Stimulated activated CD4-positive, alpha-beta T cell treated with anti-CD3 and anti-CD28 coated beads, Interleukin-15, amount 100 ng/mL, for 1 hour (primary cell): ENCODE measurements at places on chromosomes 1 and 21.

DNA sequence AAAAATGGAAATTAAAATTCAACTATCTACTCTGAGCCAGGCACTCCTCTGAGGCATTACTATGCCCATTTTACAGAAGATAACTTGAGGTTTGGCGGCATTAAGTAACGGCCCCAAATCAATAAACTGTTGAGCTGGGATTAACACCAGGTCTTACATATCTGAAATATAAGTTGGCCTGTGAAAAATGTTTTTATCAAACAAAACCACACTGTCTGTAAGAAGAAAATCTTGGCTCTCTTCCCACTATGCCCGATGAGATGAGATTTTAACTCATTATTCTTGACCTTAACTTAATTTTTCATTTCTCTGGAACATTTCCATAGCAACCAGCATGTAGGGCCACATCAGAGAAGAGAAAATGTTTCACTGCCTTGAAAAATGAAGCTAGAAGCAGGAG, 21.8 kb downstream of the RC3H1 start:
- DNase-seq = no peak

GRCh38 chr1:230123280-230124185, 56.5 kb downstream of the GALNT2 start:
- no peak for DNase-seq

- no peak for DNase-seq
Observed at GRCh38 chr1:8512504-8512903, 194.6 kb downstream of the SLC45A1 start.

GRCh38 chr1:94004924-94005323, 95.7 kb upstream of the GCLM start:
- DNase-seq = no peak

DNA sequence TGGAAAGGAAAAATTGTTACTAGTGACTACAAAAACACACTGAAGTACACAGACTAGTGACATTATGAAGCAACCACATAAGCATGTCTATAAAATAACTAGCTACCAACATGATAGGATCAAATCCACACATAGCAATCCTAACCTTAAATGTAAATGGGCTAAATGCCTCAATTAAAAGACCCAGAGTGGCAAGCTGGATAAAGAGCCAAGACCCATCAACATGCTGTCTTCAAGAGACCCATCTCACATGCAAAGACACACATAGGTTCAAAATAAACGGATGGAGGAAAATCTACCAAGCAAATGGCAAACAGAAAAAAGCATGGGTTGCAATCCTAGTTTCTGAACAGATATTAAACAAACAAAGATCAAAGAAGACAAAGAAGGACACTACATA, 49.4 kb upstream of the LRRC8B start:
- no peak for DNase-seq

GRCh38 chr1:118323246-118323645, 138.2 kb upstream of the SPAG17 start:
- DNase-seq = no peak

DNA sequence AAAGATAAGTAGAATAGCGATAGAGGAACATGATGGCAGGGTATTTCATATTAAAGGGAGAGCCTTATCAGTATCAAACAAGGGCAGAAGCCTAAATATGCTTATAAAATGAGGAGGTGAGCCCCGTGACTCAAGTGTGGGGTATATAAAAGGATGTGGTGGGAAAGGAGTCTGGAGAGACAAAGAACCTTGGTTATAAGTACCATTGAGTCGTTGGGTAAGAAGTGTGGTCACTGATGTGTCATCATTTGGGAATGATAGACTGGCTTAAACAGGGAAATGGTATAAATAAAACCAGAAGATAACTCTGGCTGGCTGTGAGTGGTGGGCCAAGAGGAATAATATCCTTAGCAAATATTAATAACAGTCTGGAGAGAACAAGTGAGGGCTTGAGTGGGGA, 10.9 kb upstream of the CD5L start:
- no peak for DNase-seq

DNA sequence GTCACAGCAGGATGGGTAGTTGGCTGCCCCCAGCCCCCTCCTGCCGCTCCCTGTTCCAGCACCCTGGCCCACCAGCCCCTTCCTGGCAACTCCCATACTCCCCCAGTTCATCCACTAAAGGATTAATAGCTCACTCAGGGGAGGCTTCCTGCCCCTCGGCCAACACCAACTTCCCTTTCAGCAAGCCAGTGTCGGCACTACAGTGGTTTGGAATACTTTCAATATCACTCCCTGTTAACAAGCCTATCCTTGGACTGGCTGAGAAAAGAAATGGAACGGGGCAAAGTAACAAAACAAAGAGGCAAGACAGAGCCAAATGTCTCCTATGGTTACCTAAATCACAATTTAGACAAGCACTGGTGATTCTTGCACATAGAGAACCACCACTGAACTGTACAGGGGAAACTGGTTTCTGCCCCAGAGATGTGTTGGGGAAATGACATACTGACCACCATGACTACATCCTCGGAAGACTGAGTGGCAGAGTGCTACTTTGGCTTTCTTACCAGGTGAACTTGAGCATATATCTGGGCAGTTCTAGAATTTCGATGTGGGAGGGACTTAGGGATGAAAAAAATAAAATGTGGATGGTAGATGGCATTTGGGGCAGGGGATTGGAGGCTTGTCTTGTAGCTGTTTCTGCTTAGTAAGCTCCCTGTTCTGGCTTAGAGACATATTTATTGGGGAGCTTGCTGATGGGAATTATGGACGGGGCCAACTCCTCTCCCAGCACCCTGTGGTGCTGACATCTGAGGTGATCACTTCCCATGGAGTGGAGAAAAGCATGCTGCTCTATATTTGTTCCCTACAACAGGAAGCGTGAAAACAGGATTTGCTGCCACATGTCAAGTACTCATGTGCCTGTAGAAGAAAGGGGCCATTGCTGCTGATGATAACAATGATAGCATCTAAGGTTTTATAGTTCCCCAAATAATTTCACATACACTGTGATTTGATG, 7.1 kb upstream of the CAPN2 start:
- no peak for DNase-seq

GRCh38 chr1:111768023-111768422, 12.3 kb downstream of the DDX20 start:
- no peak for DNase-seq

DNA sequence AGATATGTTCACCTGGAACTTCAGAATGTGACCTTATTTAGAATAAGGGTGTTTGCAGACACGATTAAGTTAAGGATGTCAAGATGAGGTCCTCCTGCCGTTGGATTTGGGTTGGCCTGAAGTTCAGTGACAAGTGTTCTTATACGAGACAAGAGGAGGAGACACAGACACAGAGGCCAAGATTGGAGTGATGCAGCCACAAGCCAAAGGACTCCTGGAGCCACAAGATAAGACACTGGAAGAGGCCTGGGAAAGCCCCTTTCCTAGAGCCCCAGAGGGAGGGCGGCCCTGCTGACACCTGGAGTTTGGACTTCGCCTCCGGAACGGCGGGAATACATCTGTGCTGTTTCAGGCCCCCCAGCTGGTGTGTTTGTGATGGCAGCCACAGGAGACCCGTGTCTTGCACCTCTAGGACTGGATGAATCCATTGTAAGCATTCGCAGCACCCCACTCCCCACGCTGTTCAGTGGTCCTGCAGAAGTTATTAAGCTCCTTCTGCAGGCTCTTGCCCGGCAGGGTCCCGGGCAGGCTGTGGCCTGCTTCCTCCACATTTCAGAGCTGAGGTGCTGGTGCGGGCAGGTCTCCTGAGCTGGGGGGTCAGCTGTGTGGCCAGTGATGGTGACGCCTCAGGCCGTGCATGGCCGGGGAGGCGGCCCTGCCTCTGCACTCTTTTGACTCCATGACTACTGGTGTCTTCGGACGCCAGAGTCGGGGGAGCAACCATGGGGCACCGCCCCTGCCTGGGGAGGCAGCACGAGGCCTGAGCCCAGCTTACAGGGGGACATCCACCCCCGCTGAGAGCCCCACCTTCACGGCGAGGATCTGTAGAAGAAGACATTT, 34.6 kb downstream of the UMODL1 start:
- DNase-seq = no peak

GRCh38 chr1:15275921-15276683, 29.1 kb downstream of the FHAD1 start:
- DNase-seq = no peak

- no peak for DNase-seq
Observed at GRCh38 chr21:25845729-25846256, 111.0 kb downstream of the GABPA start.

DNA sequence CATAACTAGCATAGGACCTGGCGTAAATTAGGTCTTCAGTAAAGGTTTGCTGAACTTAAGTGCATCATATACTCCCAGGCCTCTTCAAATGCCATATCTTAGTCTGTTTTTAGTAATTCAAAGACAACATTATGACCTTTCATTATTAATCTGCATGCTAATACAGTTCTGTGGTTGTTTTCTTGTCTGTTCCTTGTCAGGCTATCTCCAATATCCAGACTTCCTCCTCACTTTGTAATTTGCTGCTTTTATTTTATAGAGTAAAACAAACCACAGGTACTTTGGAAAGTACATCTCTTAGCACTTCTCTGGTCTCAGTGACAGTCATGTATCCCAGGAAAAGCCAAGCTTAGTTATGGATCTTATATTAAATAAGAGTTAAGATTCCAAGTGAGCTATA, 65.1 kb upstream of the BMP8A start:
- no peak for DNase-seq

DNA sequence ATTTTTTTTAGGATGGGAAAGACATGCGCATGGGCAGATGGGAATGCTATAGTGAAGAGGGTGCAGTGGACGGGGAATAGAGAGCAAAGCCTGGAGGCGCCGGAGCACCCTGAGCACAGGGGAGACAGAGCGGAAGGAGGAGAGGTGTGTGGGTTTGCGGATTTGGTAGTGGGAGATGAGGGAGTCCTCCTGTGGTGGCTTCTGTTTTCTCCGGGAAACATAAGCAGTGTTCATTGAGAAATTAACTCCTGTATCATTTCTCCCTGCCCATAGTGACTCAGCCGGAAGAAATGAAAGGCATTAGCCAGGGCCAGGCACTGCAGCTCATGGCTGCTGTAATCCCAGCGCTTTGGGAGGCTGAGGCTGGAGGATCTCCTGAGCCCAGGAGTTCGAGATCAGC, 4.7 kb upstream of the PTPRF start:
- no peak for DNase-seq

GRCh38 chr1:40711465-40712404, 20.2 kb downstream of the NFYC start:
- DNase-seq = no peak

GRCh38 chr1:213416461-213417224, 365.6 kb downstream of the RPS6KC1 start:
- DNase-seq = no peak

GRCh38 chr1:6788946-6789345, 3.7 kb downstream of the CAMTA1 start:
- DNase-seq = no peak

DNA sequence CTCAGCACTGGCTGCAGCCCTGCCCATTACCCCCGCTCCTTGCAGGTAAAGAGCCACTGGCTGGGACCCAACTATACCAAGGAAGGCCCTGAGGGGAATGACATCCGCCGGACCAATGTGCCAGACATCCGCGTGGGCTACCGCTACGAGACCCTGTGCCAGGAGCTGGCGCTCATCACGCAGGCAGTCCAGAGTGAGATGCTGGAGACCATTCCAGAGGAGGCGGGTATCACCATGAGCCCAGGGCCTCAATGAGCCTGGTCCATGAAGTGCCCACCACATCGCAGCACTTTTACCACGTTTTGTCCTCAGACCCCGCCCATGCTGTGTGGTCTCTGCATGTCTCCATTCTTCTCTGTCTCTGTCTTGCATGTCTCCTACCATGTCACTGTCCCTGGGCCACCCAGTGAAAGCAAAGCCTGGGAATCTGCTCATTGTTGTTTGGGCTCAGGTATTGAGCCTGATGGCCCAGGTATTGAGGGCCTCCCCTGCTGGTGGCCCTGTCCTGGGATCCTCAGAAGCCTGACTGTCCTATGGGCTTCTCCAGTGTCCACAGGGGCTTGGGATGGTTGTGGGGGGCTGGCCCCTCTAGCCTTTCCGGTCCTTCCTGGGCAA, 11.4 kb downstream of the AMPD2 start:
- no peak for DNase-seq

DNA sequence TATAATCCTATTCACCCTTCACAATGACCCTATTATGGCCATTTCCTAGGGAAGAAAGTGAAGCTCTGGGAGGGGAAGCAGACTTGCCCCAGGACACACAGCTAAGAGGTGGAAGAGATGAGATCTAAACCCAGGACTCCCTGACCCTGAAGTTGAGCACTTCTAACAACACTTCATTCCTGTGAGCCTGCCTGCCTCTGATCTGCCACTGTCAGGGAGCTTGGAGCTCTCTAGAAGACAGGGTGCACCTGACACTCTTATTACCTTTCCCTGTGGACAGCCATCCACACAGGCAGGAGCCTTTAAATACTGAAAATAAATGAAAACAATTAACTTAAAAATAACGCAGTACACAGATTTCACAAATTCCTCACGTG, 599 bp downstream of the MKNK1 start:
- no peak for DNase-seq

- DNase-seq = no peak
Observed at GRCh38 chr1:223041481-223041880, 101.6 kb downstream of the TLR5 start.
